Stimulated activated CD8-positive, alpha-beta memory T cell treated with anti-CD3 and anti-CD28 coated beads, Interleukin-4, amount 100 ng/mL, for 1 hour (primary cell): ENCODE measurements at places on chromosomes 1 and 21.

DNA sequence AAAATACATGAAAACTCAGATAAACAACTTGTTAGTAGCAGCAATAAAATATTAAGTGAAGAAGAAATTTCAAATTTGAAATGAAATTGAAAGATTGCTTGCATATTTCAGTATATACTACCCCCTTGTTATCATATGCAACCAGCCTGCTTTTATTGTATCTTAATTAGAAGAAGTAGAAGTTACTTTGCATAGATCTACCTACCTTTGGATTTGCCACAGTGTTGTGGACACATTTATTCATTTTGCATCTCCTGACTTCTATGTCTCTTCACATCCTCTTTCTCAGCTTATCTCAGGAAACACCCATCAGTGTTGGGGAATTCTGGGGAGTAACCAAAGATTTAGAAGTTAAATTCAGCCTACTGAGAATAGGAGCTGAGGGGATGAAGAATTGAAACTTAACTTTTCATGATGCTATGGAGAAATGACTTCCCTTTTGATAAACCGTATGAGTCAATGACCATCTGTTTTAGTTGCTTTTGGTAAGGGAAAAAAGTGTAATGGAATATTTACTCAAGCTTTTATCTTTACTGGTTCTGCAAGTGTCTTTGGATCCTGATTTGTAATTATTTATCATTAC lies 96.9 kb downstream of the RGL1 start:
- DNase-seq, result no peak

GRCh38 chr1:15727424-15727823 lies 8.6 kb upstream of the SLC25A34 start:
- DNase-seq, result no peak

- no peak for DNase-seq
These were observed 1.3 kb upstream of the MTARC2 start for GRCh38 chr1:220746851-220747250.

DNA sequence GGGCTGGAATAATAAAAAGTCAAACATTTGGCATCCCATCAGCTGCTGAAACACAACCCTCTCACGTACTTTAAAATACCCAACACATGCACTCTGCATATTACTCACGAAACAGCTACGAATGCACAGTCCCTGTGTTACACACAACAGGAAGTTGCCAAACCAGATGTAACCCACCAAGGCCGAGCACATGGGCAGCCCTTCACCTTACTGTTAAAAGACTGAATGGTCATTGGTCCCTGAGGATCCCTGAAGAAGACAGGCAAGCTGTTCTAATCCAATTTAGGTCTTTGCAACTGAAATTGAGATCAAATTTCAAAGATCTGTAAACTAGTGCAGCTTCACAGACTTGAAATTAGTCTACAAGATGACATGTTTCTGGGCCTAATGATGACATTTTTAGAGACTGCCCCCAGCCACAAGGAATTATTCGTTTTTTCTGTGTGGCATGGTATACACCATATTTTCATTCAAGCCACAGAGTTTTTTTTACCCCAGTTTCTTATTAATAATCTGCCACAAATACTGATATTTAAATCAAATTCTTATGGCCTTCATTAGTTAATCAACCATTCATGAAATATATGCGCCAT lies 25.6 kb upstream of the IER5 start:
- DNase-seq, result no peak

DNA sequence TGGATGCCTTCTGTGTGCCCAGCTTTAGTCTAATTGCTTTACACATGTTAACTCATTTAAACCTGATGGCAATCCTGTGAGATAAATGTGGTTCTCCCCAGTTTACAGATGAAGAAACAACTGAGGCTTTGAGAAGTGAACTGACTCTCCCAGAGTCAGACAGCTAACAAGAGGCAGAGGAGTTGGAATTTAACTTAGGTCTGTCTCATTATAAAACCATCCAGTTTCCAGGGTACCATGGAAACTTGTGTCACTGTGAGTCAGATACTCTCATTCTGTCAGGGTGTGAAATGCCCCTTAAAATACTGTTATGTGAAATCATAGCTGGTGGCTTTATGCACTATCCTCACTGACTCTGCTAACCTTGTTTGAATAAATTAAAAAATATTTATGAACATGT lies 206.6 kb downstream of the PBX1 start:
- DNase-seq, result no peak

DNA sequence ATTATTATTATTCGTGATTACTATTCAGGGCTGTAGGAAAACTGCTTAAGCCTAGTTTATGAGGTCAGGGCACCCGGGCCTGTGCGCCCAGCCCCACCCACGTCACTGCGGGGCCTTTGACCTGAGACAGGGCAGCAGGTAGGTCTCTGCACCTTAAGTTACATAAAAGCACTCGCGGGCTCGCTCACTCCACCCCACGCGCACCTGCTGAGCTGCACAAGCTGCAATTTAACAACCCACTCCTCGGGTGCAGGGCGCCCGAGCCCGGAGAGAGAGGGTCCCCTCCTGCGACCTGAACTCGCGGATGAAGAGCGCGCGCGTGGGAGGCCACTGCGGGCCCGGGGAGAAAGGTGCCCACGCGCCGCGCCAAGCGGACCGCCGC lies 477 bp downstream of the ICMT start:
- DNase-seq, result no peak

DNA sequence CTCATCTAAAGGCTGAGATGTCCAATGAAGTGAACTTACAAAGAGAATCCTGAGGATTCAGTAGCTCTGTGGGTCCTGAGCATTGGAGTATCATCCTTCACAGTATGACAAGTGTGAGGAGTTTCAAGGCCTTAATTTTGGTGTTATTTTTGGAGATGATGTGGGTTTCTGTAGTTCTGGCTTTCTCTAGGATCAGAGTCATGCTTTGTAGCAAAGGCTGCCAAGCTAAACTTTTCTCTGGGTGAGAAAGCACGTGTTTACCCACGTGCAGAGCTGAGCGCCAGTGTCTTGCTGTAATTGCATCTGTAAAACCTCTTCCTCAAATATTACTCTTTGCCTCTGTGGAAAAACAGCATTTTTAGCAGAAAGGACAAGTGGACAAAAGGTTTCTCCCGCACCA lies 387.8 kb upstream of the LYPLAL1 start:
- no peak for DNase-seq

DNA sequence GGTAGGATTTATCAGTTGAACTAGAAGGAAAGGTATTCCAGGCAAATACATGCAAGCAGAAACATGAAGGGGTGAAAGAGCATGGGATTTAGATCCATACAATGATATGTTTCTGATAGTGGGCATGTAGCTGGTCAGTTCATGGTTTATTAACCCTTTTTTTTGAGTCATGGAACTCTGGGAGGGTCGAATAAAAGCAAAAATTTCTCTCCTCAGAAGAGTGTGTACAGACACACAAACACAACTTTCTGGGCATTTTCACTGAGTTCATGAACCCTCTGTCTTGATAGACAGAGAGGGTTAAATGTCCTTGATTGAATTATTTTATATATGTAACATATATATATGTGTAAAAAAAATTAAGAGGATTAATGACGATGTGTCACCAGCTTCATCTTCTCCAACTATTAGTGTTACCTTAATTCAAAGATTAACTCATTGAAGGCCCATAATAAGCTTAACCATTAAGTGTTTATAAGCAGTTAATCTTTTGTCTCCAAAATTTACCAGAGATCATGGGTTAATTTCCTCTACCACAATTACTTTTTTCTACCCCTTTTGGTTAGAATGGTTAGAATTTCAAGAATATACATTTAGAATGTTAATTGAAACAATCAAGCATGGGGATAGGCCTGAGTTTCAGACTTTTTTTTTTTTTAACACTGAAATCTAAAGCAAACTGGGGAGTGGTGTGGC lies 4.6 kb downstream of the JUN start:
- DNase-seq, result no peak

- no peak for DNase-seq
These were observed 3.9 kb downstream of the TTLL10 start for GRCh38 chr1:1177452-1178206.

GRCh38 chr1:247639381-247639981 lies 34.1 kb downstream of the OR2G3 start:
- no peak for DNase-seq

GRCh38 chr1:21622466-21623315 lies 46.5 kb downstream of the RAP1GAP start:
- DNase-seq, result peak; percentile 10

- DNase-seq, result no peak
These were observed 5.0 kb upstream of the HTR1D start for GRCh38 chr1:23222331-23222730.

- no peak for DNase-seq
These were observed 2.0 kb downstream of the FCRL6 start for GRCh38 chr1:159803956-159804689.

- no peak for DNase-seq
These were observed 17.5 kb upstream of the ERRFI1 start for GRCh38 chr1:8043621-8044020.

GRCh38 chr1:52028328-52028727 lies 5.3 kb downstream of the KTI12 start:
- no peak for DNase-seq

DNA sequence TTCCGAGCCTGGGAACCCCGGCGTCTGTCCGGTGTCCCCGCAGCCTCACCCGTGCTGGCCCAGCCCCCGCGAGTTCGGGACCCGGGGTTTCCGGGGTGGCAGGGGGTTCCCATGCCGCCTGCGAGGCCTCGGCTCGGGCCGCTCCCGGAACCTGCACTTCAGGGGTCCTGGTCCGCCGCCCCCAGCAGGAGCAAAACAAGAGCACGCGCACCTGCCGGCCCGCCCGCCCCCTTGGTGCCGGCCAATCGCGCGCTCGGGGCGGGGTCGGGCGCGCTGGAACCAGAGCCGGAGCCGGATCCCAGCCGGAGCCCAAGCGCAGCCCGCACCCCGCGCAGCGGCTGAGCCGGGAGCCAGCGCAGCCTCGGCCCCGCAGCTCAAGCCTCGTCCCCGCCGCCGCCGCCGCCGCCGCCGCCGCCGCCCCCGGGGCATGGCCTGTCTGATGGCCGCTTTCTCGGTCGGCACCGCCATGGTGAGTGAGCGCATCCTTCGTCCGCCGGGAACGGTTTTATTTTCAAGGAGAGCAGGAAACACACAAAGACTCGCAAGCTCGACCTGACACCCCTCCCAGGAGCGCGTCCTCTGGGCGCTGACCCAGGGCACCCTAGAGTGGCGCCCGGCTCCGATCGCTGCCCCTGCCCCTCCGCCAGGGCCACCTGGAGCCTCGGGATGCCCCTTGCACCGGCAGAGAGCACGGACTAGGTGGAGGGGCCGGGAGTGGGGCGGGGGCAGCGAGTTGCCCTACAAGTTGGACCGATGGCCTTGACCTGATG lies at the start of gene ABCG1:
TSS of gene ABCG1 (plus strand) at position 305 of the 770 bp plus-strand sequence. CDS start at position 428, 123 bp downstream.
- no peak for DNase-seq

GRCh38 chr21:39638281-39638680 lies 25.5 kb downstream of the B3GALT5 start:
- DNase-seq, result no peak

DNA sequence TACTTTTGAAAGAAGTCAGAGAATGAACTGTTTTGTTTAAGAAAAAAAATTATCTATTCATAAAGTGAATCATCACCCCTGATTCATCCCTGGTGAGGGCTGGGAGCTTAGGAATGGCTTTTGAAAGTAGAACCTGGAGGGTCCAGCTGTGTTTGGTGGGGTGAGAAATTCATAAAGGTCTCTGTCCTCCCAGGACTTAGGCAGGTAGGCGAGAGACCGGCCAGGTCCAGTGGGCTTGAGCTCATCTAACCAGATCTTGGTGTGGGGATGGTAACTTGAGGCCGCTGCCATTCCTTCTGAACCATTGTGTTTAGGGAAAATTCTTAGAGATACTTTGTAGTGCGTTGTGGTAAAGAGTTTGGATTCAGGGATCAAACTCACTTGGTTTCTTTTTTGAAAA lies 156.8 kb upstream of the TNR start:
- no peak for DNase-seq

- no peak for DNase-seq
These were observed 207.1 kb downstream of the AKT3 start for GRCh38 chr1:243642936-243643335.

DNA sequence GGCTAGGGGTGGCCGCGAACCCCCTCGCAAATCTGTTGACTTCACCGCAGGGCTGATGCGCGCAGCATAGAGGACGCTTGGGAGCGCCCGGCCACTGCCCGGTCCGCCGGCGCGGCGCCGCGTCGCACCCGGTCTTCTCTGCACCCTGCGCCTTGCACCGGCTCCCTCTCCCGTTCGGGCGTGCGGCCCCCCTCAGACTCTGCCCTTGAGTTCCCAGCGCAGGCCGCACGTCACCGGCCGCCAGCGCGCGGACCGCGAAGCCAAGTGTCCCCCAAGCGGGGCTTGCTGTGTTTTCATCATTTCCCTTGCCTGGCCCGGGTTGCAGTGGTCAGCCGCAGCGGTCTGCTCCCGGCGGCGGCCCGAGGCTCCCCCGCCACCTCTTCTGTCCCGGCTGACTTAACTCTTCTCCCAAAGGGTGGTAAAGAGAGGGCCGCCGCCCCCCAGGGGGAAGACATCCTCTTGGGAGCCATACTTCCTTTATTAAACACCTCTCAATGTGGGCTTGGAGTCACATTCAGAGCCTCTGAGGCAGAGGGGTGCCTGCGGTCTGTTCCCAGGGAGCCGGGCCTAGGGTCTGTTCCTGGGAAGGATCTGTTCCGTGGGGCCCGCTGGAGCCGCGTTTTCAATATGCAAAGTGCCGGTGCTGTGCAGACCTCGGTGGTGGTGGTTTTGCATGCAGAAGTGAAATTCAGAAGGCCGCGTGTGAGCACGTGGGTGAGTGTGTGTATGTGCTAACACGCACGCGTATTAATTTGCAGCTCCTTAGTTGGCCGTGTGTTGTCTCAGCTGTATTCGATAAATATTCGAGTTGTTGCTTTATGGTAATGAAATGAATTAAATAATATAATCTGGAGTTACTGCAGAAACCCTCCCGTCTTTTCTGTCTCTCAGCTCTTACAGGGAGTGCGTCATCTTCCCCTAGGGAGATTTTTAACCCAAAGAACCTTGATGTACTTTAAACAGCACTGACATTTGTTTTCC lies 17.6 kb downstream of the PBX1 start:
- DNase-seq, result no peak

- no peak for DNase-seq
These were observed 45.8 kb upstream of the RCC2 start for GRCh38 chr1:17485281-17485680.

DNA sequence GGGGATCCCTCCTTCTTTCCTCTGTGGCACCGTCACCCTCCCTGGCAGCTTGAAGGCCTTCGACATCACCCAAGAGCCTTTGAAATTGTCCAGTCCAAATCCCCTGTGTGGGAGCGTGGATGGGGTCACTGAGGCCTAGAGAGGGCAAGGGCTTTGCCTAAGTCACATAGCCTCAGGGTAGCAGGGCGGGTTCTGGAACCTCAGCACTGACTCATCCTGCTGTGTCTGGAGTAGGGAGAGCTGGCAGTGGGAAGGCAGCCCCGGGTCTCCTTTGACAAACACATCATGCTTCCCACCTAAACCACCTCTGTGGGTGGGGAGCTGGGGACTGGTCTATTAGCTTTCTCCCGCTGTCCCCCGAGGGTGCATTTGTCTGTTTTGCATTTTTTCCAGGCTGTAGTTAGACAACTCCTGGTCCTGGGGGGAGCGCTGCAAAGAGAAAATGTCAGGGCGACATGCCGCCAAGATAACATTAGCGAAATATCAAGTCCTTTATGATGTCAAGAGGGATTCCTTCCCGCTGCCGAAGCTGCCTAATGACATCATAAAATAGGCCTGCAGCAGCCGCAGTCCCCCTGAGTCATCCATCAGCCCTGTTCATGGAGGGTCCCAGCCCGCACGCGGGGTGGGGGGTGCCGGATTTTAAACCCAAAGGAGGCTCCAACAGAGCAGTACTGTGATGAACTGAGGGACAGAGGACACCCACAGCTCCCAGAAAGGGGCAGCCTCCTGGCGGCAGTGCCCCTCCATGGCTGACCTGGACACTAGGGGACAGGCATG lies 77.0 kb upstream of the POU3F1 start:
- DNase-seq, result no peak
